ENCODE measurements at places on chromosomes 1 and 21.

DNA sequence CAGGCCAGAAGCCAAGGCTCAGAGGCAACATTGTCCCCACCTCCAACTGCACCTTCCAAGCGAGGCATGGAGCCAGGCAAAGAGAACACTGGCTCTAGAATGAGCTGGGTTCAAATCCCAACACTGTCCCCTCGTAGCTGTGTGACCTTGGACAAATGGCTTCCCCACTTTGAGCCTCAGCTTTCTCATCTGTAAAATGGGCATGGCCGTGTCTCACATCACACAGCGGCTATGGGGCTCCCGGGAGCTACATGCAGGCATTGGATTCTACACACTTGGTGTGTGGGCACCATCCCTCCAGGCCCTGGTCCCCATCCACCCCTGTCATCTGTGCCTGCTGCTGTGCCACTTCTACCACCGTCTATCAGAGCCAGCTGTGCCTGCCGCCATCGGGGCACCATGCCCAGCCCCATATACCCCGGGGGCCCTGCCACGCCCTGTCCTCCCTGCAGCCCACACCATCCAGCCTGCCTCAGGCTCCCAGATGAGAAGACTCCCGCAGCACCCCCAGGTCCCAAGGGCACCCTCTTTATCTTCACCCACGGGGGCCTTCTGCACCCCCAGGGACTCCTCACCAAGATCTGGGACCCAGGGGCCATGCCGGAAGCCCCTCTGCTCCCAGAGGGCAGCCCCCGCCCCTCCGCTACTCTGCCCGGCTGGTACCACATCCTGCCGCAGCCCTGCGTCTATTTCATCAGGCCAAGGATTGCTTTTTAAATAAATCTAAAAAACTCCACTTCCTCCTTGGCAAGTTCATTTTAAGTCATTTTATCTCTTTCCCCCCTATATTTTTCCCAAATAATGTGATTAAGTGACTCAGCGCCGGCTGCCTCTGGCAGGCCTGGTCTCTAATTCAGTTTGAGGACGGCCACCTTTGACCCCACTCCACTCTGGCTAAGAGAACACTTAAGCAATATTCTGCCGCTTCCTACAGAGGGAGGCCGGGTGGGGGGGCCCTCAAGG, 107.8 kb upstream of the TARDBP start:
- DNase-seq, result no peak

DNA sequence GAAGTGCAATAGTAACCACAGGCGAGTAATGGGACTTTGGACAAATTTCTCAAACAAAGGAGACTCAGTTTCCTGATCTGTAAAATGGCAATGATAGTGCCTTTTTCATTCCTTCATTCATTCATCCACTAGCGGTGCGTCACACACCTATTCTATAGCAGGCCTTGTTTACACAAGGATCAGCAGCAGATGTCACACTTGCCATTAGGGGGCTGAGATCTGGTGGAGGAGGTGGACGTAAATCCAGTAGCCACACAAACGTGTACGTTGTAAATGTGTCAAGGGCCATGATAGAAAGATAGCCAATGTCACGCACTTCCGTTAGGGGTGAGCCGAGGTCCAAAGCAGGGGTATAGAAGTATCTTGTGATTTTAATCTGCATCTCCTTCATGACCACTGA, 34.2 kb downstream of the SERINC2 start:
- no peak for DNase-seq

DNA sequence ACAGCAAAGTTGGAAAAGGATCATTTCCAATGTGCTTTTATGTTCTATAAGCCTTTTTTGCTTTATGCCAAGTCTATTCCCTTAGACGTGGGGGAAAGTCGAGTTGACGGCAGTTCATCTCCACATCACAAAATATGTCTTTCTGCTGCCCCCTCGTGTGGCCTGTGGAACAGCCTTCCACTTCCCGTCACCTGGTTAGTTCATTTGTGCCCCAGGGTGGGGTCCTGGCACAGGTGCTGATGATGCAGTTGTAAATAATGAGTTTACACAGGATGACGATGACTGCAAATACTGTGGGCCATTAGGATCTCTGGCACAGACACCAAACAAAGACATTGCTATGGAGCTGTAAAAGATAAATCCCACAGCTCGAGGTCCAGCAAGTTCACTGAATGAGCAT, 10.0 kb upstream of the OTUD3 start:
- peak; percentile 91 for DNase-seq

- no peak for DNase-seq
These were observed 10.8 kb upstream of the EXTL1 start for GRCh38 chr1:26010825-26011224.

GRCh38 chr1:187622545-187622944, 793.8 kb downstream of the PLA2G4A start:
- no peak for DNase-seq

DNA sequence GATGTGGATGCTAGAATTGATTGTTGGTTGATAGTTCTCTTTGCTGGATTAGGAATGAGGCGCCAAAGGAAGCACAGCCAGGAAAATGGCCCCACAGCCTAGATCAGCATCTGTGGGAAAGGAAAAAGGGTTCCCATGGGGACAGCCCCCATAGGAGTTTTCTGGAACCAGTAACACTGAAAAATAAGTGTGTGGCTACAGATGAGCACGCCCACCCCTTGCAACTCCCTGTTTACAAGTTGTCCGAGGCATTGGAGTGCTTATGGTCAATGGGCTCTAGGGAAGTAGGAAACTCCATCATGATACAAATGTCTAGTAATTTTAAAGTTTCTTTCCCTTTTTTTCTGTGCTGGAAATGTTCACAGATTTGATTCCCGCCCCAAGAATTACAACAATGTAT, 23.8 kb upstream of the UBE2U start:
- no peak for DNase-seq

DNA sequence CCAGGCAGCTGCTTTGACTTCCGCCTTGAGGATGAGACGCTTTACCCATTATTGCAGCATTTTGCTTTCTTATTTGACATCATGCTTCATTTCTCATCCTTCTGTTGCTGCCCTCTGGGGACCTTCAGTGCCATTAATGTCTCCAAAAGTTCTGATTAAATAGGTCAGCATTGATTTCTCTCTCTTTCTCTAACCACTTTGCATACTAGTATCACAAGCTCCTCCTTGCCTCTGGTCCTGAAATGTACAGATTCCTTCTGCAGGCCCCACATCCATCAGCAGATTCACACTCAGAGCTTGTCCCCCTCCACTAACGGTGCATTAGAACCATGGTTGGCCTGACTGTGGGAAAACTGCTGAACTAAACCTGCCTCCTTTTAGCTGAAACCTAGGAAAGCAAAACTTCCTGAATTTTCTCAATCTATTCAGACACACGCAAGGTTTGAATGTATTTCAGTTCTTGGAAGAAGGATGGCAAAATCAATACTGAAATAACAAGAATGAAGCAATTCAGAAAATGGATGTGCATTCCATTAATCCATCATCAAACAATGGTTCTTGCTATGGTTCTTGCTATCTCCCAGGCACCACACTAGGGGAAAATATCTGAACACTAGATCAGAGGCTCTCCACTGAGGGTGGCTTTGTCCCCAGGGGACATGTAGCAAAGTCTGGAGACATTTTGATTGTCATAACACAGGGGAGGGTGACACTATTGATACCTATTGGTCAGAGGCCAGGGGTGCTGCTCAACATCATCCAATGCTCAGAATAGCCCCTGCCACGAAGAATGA, 154.5 kb downstream of the PCP4 start:
- DNase-seq, result no peak

GRCh38 chr21:34260277-34261008, 103.4 kb upstream of the KCNE2 start:
- no peak for DNase-seq

DNA sequence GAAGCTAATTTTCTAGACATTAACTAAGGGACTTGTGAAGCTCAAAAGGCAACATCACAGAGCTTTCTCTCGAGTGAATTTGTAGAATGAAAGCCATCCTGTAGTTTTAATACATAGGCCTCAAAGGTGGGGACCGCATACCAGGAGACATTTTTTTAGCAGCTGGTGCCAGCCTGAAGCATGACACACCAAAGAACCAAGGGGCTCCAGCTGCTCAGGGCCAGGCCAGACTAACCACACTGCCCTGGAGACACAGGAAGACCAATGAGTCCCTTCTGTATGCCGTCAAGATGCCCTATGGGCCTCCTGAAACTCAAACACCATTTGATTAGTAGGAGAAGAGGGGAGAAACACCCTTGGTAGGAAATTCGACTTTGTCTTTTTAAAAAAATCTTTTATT, 113.9 kb upstream of the CACNA1E start:
- no peak for DNase-seq

DNA sequence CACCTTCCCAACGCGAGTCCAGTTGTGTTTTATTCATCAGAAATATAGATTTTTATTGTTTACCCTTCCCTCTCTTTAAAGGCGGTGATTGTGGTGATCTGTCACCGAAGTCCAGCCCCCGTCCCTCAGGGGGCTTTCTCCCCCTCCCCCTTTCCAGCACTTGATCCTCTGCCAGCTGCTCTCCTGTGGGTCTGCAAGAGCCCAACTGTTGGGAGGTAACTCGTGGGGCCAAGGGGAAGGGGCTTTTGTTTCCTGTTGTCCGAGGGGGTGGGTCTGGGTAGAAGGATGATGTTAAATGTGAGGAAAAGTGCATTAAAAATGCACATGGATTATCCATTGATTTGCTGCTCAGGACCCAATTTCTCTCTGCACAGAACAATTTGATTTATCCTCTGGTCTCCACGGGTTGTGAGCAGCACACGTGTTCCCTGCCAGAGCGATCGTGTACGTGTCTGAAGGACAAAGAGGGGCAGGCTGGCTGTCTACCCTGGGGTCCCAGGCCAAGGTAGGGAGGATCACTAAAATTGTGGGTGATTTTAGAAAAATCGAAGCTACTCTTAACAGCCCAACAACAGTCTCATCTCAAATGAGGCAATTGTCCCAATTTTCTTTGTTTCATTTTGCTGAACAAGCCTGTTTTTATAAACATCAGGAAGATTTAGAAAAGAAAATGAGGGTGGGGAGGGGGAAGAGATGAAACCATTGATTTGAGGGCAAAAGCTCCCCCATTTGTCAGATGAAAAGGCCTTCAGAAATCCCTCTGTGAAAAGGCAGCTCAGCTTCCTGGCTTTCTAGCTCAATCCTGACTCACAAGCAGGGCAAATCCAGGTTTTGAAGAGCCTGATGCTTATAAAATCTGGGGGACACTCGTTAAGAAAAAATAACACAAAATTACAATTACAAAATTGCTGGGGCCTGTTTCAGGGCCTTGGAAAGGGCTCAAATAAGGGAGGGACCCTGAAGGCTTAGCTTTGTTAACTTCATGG, 176.2 kb downstream of the RHOU start:
- no peak for DNase-seq

- no peak for DNase-seq
These were observed 33.4 kb downstream of the TLR5 start for GRCh38 chr1:223109581-223110026.

DNA sequence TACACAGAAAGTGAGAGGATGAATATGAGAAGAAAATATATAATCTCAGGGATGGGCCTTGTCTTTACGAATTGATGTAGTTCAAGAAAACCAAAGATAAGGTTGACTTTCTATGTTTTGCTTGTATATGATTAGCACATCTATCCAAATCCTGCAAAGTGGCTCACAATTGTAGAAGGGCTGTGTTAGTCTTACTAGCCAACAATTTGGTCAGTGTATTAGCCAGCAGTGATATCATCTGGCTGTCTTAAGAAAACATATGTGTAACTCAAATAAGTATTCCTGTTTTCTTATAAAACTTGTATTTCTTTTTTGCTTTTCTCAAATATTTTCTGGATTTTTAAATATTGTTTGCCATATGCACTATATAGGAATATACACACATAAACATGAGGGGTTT, 5.5 kb downstream of the SDCCAG8 start:
- DNase-seq, result no peak

DNA sequence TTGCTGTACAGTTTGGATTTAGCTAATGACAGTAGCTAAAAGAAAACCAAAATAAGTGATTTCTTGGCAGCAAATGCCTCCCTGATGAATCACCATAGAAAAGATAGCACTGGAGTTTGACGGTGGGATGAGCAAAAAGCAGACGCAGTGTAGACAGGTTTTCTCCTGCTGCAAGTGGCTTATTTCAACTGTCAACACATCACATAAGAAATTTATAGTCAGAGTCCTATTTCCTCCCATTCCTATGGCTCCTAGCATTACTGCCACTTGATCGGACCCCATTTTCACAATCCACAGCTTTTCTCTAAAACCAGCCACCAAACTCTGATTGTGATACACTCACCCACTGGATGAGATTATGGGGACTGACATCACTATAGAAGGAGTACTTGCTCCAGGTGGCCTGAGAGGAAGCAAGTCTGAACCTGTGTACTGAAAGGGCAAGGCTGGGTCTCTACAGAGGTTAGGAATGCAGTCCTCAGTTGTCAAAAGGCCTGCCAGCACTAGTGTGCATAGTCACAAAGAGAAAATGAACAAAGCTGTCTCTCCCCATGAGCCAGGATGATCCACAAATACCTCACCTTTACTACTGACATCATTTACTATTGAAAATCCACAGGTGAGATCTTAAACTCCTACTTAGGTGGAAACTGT, 359.8 kb downstream of the LTN1 start:
- DNase-seq, result no peak

DNA sequence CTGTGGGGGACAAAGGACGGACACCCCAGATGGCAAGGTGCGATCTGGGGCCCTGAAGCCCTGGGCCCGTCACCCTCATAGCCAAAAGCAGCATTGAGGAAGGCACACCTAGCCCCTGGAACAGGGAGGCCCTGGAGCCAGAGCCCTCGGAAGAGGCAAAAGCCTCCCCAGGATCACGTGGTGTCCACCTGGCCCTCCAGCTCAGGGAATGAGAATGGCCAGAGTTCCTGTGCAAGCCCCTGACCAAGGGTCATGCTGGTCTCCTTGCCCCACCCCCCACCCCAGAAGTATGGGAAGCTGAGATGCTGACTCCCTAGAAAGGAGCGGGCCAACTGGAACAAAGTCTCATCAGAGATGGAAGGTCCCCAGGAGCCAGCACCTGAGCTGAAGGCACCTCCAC, 1.0 kb upstream of the PDZK1IP1 start:
- DNase-seq, result no peak

- DNase-seq, result peak; percentile 46
These were observed 42.5 kb upstream of the POFUT2 start for GRCh38 chr21:45330075-45330781.

DNA sequence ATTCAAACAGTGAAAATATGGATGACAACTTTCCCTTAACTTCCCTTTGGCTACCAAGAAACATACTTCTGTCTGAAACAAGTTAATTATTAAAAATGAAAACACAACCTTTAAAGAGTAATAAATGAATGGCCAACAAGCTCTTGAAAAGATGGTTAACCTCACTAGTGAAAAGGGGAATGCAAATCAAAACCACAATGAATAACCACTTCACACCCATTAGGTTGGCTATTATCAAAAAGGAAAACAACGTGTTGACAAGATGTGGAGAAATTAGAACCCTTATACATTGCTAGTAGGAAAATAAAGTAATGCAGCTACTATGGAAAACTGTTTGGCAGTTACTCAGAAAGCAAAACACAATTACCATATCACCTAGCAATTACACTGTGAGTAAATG, 14.1 kb downstream of the COP1 start:
- DNase-seq, result no peak

- DNase-seq, result no peak
These were observed 694.6 kb downstream of the USP25 start for GRCh38 chr21:16424331-16424751.

DNA sequence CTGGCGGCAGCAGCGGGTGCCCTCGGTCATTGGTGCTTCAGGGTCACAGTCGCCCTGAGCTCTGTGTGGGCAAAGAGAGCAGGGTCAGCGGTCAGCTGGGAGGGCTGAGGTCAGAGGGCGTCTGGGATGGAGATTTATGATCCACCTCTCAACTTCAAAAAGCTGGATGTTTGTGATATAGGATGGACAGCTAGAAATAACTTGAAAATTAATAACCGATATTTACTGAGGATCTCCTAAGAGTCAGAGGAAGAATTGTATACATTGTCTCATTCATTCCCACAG, 2.0 kb downstream of the LEFTY1 start:
- DNase-seq, result no peak
